ENCODE measurements at places on chromosomes 4 and X. TPM values are rescaled to one million over a fixed set of nuclear protein-coding genes. Genes with fewer than 3 reads are reported as not detected.

AMOT gene
- 9.1 TPM for total RNA-seq

VEGFC gene
- 10.3 TPM for total RNA-seq

CT83 gene
- total RNA-seq: not detected

NWD2 gene
- total RNA-seq: 0.50 TPM

JAKMIP1 gene
- total RNA-seq: 2.8 TPM

BBS12 gene
- 5.7 TPM for total RNA-seq

VSIG1 gene
- total RNA-seq: not detected

FDCSP gene
- not detected for total RNA-seq

RNF128 gene
- 0.17 TPM for total RNA-seq

STAP1 gene
- not detected for total RNA-seq

PJA1 gene
- total RNA-seq: 17.0 TPM

TRPC5OS gene
- total RNA-seq: not detected

PITX2 gene
- total RNA-seq: 37.7 TPM

GPR173 gene
- 2.8 TPM for total RNA-seq

UCHL1 gene
- total RNA-seq: 34.9 TPM

FRMPD4 gene
- total RNA-seq: 0.58 TPM

FAM90A26 gene
- total RNA-seq: not detected

SLAIN2 gene
- 85.1 TPM for total RNA-seq

MBNL3 gene
- total RNA-seq: 3.2 TPM

RADX gene
- 2.7 TPM for total RNA-seq

RAI2 gene
- total RNA-seq: 35.3 TPM

USP17L24 gene
- not detected for total RNA-seq

TRAM1L1 gene
- total RNA-seq: 1.7 TPM
